ENCODE measurements at places on chromosomes 2 and 18.

DNA sequence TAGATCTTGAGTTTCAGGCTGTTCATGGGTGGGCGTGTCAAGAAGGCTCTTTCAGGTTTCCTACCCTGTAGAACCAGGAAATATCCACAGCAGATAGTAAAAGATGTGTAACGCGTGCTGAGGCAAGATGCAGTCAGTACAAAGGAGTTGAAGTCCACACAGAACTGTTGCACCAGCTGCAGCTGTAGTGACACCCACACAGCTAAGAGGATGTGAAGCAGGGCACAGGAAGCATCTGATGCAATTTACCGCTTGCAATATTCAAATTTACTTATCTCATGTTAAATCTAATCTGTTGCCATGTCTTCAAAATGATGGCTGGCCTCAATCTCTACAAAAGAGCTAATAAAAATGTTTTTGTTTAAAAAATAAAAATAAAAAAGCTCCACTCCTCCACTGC is 132.8 kb downstream of the ARHGAP15 start:
- no peak for DNase-seq

GRCh38 chr2:11877764-11878163 is 131.3 kb downstream of the LPIN1 start:
- no peak for DNase-seq

GRCh38 chr2:113216891-113217454 is 43.2 kb downstream of the PSD4 start:
- DNase-seq: no peak

GRCh38 chr2:190530248-190530900 is 4.1 kb downstream of the NEMP2 start:
- no peak for DNase-seq

GRCh38 chr2:32862269-32863055 is 84.3 kb upstream of the LTBP1 start:
- DNase-seq: no peak

GRCh38 chr18:10247021-10247741 is 207.3 kb upstream of the APCDD1 start:
- no peak for DNase-seq

DNA sequence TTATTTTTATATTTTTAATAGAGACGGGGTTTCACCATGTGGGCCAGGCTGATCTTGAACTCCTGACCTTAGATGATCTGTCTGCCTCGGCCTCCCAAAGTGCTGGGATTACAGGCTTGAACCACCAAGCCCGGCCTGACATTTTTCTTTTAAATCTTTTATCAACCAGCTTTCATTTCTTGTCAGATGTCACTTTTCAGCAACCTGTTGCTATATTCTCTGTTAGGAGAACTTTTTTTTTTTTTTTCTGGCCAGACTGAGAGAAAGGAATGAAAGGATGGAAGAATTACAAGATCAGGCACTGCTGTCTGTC is 146.3 kb downstream of the TGIF1 start:
- DNase-seq: no peak

- DNase-seq: no peak
Observed at GRCh38 chr18:35470435-35470834, 27.3 kb downstream of the INO80C start.

DNA sequence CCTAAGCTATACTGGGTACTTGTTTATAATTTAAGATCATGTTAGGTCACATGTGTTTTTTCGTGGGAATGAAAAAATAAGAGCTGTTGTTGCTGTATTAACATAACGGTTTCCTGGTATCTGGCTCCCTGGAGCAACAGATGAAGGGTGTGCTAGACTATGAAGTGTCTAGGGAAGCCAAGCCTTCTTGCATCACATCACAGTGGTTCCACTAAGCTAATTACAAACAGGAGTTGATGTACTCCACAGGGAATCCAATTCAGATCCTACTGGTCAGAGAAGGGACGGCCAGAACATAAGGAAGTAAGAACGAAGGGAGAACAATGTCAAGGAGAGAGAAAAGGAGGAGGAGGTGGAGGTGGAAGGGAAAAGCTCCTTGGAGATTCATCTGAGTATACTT is 193.0 kb upstream of the CYP26B1 start:
- DNase-seq: peak; percentile 35

DNA sequence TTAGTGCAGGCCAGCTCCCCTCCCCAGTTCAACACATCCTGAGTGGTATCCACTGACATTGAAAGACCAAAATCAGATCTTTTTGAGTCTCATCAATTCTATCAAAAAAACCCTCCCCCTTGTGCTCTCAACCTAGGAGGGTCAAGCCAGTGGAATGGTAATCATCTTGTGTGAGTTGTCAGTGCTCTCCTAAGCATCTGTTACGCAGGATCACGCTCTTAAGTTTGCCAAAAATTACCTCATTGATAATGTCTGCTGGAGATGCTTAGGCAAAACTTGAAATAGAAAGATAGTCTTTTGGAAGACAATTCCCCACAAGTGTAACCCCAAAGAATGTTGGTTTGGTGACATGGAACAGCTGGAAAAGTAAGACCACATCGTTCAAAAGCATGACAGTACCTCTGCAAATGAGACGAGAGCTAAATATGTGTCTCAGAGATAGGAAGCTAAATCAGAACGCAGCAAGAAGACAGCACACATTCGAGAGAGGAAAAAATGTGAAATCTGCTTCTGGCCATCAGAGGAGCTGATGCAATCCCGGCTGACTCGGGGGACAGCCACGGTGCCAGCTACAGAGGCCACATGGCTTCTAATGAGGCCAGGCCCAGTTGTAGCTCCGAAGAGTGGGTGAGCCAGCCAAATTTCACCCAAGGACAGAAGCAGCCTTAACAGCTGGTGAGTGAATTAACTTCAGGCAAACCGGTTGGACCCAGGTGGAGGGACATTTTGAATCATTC is 753.9 kb downstream of the RNF144A start:
- DNase-seq: no peak

DNA sequence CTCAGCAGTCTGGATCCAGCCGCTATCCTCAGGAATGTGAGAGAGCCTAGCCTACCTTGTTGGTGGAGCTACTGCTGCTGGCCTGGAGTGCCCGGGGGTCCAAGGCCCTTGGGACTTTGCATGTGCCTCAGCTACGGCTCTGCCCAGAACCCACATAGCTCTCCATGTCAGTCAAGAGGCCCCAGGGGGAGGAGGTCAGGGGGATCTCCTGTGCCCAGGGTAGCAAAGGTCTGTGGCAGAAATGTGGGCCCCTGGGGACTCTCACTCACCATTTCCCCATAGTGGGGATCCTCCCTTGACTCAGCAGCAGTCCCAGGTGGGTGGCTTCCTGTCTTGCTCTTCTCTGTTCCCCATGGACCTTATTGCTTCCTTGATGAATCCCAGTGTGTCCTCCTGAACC is 342.7 kb upstream of the CHAC2 start:
- DNase-seq: no peak

GRCh38 chr2:21041943-21042707 is 1.7 kb downstream of the APOB start:
- no peak for DNase-seq

GRCh38 chr18:23378302-23378686 is 74.8 kb upstream of the RIOK3 start:
- no peak for DNase-seq

DNA sequence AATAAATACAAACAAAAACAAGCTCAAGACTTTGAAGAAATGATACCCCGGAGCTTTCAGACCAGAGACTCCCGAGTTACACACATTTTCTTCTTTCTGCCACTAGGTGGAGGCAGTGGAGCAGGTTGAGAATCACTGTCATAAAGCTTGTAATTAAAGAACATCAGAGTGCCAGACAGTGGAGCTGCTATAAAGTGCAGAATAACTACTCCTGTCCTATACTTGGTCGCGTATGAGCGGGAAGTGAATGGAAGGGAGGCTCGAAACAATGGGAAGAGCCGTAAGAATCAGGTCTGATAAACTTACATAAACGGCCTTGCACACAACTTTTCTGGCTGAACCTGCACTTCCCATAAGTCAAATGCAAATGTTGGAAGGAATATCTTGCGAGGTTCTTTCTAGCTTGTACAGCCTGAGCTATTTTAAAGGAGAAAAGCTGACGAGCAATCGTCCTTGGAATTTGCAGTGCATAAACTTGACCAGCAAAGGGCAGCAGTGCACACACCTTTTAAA is 189.0 kb downstream of the RPIA start:
- peak; percentile 11 for DNase-seq

DNA sequence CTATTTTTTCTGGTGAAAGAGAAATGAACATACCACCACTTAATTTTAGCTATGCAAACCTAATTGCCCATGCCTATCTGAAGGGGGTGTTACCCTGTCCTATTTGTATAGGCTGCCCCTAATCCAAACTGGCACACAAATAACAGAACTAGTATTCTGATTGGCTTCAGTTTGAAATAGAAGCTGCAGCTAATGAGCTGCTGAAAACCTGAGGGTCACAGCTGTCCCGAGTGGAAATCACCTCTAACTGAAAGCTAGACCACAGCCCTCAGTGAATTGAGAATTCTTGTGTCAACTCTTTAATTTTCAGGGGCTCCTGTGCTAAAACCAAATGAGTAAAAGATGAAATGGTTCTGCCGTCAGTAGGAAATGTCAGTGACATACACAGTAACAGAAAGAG is 28.7 kb downstream of the CCDC141 start:
- no peak for DNase-seq

GRCh38 chr2:217924346-217924901 is 78.4 kb downstream of the TNS1 start:
- DNase-seq: no peak

DNA sequence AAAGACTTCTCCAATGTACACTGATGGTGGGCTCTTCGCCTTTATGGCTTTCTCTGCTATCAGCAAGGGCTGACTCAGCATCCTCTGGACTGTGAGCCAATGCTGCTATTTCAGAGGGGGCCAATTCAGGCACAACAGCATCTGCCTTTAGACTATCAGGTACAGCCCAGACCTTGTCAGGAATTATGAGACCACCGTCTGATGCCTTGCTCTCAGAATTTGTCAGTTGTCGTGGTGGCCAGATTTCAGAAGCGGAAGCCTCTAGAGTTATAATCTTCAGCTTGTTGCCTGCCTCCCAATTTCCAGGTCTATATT is 92.7 kb downstream of the ALPK2 start:
- DNase-seq: no peak

DNA sequence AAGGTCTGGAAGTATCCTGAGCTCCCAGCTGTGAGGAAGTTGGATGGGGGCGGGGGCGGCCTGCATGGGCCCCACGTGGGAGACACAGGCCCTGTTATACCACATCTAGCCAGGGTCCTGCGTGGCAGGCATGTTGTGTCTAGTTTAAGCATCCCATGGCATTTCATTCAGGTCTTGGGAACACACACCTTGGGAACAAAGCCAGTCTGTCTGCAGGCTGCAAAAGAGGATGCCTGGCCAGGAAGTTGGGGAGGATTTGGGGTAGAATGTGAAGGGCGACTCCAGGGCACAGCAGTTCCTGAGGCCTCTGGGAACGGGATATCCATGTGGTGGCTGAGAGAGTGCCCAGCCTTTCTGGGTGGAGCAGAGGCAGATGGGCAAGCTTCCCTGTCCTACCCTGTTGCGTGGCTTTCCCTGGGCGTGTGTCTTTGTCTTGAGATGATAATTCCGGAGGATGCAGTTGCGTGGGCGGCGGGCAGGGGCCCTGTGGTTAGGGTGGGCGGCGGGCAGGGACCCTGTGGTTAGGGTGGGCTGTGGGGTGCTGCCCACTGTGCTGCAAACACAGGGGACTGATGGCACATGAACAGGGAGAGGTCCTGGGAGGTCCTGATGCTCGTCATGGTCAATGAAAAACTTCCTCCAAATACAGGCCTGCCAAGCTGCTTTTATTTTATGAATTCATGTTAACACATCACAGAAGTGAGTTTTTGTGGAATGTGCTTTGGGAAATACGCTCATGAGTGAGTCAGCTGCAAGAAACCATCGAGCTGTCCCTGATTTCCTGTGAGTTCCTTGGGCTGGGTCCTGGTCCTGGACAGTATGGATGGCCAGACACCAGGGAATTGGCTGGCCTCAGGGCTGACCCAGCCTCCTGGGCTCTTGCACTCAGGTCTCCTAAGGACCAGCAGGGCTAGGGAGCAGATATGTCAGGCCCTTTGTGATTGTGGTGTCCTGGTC is 90.0 kb upstream of the HS6ST1 start:
- peak; percentile 35 for DNase-seq

- no peak for DNase-seq
Observed at GRCh38 chr2:19899985-19900930, 1.5 kb downstream of the TTC32 start.

DNA sequence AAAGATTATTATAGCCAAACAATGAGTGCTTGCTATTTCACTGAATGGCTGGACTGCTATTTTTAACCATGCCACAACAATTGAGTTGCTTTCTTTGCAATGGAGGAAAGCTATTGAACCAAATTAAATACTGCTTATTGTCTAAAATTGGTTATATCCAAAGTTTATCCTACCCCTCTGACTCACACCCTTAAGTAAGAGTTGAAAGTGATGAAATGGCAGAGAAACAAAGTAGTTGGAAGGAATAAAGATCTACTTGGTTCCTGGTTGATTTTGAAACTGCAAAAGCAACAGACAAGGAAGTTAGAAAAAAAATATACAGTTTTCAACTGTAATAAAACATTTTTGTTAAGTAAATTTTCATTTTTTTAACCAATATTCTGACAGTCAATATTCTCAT is 47.5 kb downstream of the EML4 start:
- DNase-seq: peak; percentile 57

GRCh38 chr2:227534714-227535113 is 62.8 kb downstream of the AGFG1 start:
- DNase-seq: no peak

- DNase-seq: no peak
Observed at GRCh38 chr2:183605440-183605839, 481.2 kb downstream of the NUP35 start.

DNA sequence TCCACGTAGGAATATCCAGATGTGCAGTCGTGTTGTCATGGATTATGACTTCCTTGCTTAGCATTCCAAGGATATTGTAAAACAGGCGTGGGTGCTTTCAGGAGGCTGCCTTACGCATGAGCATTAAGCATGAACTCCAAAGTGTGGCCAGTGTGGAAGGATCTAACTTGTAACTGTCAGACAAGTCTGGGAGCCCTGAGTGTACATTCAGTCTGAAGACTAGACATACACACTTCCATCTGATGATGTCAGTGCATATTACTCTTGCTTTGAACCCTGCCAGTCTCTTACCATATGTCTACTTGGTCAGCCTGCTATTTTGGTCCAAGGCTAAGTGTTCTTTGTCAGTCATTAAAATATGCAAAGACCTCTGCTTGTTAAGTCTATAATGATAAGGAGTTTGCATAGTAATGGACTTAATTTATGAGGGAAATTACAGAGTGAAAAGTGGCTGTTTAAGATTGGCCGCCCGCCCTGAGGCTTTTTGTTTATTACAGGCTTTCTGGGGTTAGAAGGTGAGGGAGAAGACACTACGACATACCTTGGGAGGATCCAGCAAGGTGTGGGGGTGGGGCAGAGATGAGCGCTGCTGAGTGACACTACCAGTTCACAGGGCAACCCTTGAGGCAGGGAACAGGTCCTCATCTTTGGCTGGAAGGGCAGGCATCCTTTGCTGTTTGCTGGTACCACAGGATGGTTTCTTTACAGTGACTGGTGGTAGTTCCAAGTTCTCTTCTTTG is 48.3 kb downstream of the CABLES1 start:
- DNase-seq: no peak

GRCh38 chr2:88753833-88754584 is 62.5 kb downstream of the RPIA start:
- no peak for DNase-seq

- no peak for DNase-seq
Observed at GRCh38 chr2:54634021-54634420, 89.4 kb upstream of the EML6 start.

- DNase-seq: no peak
Observed at GRCh38 chr2:3414133-3414860, 34.8 kb downstream of the TRAPPC12 start.

Data from AG09319 (cell line).